ENCODE measurements at places on chromosomes 2 and 18.

GRCh38 chr2:105117565-105117964 lies 79.7 kb downstream of the MRPS9 start:
- DNase-seq: no peak

- DNase-seq: no peak
Measured at GRCh38 chr2:212777020-212777491, 238.5 kb upstream of the ERBB4 start.

DNA sequence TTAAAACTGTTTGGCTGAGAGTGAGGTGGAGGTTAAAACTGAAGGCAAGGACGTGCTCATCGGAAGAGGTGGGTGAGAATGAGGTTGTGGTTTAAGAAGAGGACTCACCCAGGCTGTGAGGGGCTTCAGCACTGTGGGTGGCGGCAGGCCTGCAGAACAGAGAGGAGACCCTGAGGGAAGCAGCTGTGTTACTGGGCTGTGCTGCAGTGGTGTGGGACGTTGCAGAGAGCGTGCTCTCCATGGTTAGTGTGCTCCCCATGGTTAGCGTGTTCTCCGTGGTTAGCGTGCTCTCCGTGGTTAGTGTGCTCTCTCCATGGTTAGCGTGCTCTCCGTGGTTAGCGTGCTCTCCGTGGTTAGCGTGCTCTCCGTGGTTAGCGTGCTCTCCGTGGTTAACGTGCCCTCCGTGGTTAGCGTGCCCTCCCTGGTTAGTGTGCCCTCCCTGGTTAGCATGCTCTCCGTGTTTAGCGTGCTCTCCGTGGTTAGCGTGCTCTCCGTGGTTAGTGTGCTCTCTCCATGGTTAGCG lies 68.5 kb upstream of the NFATC1 start:
- no peak for DNase-seq

- DNase-seq: no peak
Measured at GRCh38 chr2:198073253-198073652, 268.9 kb downstream of the PLCL1 start.

- no peak for DNase-seq
Measured at GRCh38 chr2:129771418-129772189, 207.9 kb upstream of the RAB6C start.

DNA sequence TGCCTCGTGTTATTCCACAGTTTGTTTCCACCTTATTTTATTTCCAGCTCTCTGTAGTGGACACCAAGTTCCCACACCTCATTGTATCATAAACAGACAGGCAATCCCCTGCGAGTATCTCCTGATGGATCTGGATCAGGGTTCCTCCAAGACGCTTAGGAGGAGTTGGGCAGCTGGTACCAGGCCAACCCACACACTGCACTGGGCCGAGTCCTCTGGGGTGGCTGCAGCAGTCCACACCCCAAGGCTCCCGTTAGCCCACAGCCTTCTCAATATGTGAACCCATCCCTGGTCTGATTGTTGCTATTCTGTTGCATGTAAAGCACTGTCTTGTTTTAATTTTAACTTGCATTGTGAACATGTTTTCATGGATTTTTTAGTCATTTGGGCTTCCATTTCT lies 178.8 kb upstream of the RAB6C start:
- DNase-seq: no peak
